ENCODE measurements at places on chromosomes 3 and 15.

DNA sequence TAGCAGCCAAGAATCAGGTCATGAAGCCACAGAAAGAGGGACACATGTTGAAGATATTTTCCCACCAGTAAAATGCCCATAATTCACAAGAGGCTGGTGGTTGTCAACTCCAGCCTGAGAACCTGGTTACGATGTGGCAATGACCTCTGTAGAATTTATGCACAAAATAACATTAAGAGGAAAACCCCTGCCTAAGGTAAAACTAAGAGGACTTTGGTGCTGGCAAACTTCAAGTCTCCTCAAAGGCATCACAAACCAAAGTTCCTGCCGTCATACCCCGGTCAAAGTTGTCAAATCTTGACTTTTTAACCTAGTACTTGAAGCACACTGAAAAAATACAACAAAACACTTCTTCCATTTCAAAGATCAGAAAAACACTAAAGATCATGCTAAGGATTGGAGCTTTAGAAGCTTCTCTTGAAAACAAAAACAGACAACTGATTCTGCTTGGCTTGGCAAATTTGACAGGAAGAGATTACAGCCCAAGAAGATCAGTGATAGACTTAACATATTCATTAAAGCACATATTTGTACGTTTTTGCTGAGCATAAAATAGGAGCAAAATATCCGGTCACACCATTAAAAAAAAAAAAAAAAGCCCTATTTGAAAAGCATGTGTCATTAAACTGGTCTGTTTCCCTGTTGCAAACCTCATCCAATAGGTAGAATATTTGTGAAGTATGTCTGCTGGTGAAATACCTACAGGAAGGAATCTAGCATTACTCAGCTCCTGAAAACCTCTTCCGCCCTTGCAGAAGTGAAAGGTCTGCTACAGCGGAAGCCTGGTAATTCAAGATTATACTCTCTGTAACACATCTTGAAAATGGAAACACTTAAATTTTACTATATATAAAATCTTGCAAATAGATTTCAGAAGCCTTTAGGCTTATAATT, 22.8 kb downstream of the EIF4E3 start:
- peak; percentile 38 for DNase-seq

GRCh38 chr3:94862703-94863102, 799.8 kb downstream of the NSUN3 start:
- peak; percentile 4 for DNase-seq

GRCh38 chr3:71176366-71176765, 407.2 kb downstream of the FOXP1 start:
- no peak for DNase-seq

- DNase-seq = peak; percentile 55
Measured at GRCh38 chr15:98025237-98025636, 64.7 kb downstream of the ARRDC4 start.

GRCh38 chr3:100401674-100402041, 319 bp downstream of the LNP1 start:
- DNase-seq = peak; percentile 24

- DNase-seq = no peak
Measured at GRCh38 chr15:77497110-77497737, 76.5 kb downstream of the HMG20A start.

- no peak for DNase-seq
Measured at GRCh38 chr3:134649106-134649705, 1.6 kb downstream of the KY start.

DNA sequence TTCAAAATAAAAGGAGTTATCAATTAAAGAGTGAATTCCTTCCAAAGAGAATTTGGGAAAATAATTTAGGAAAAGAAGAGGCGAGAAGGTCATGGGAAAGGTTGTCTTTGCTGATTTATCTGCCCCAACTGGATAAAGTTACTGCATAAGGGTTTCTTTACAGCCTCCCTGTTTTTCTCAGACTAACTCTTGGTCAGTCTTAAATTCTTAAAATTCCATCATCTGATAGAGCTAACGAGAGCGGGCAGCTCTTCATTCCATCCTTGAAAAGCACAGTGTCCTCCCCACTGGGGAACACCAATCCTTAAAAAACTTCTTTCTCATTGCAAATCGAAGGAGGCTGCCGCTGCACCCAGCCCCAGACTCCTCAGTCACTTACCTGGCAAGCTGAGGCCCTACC, 107.2 kb downstream of the PGPEP1L start:
- DNase-seq = no peak

DNA sequence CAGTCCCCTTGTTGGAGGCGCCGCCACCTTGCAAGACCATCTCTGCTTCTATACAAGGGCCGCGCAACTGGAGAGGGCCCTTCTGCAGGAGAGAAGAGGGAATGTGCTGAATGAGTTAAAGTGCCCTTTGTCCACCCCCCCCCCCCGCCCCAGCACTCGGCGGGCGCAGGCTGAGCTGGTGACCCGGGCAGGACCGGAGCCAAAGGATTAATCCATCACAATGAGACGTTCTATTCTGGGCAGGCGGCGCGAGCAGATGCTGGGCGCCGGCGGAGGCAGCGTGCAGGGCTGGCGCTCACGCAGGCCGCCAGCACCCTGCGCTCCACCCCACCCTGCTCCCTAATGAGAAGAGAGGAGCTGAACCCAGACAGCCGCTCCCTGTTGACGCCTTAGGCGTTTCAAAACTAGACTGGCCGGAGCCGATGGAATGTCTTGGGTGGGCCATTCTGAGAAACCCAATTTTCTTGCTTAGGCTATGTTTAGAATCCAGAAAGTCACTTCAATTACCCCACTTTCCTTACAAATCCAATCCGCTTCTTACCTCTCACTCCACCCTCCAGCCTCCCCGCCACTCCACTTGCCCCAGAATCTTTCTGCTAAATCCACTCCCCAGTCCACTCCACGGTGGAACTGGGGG, 32.9 kb downstream of the GJD2 start:
- DNase-seq = peak; percentile 77

GRCh38 chr15:40872791-40873693, 992 bp downstream of the RHOV start:
- DNase-seq = no peak

- DNase-seq = peak; percentile 18
Measured at GRCh38 chr15:91694831-91695210, 158.7 kb upstream of the SLCO3A1 start.

DNA sequence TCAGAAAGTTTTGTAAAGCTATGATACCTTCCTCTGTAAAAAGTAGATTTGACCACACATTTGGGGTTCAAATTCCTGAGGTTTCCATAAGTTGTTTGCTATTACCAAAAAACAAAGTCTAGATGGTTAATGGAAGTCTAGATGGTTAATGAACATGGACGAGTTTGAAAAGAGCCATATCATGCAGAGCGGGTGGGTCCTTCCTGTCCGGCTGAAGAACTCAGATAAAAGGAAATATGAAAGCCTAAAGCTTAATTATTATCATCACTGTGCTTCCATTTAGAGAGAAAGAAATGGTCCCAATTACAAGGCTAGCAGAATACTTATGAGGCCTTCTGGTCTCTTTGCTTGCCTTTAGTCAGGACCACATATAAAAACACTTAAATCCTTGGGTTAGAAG, 132.1 kb upstream of the SATB1 start:
- DNase-seq = no peak

- DNase-seq = no peak
Measured at GRCh38 chr15:89143503-89144162, 55.4 kb downstream of the ABHD2 start.

DNA sequence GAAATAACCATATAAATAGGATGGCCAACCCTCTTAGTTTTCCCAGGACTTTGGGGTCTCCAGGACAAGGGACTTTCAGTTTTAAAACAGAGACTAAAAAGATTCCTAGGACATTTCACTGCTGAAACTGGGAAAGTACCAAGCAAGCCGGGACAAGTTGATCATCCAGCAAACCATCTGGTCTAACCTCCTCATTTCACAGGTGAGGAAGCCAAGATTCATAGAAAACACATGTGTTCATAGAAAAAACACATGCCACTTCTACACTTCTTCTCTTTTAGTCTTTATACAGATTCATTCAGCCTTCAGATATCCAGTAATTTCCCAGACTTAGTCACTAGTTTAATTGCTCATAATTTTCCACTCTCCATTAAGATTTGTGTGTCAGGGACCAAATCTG, 165.6 kb upstream of the CCDC54 start:
- peak; percentile 38 for DNase-seq

DNA sequence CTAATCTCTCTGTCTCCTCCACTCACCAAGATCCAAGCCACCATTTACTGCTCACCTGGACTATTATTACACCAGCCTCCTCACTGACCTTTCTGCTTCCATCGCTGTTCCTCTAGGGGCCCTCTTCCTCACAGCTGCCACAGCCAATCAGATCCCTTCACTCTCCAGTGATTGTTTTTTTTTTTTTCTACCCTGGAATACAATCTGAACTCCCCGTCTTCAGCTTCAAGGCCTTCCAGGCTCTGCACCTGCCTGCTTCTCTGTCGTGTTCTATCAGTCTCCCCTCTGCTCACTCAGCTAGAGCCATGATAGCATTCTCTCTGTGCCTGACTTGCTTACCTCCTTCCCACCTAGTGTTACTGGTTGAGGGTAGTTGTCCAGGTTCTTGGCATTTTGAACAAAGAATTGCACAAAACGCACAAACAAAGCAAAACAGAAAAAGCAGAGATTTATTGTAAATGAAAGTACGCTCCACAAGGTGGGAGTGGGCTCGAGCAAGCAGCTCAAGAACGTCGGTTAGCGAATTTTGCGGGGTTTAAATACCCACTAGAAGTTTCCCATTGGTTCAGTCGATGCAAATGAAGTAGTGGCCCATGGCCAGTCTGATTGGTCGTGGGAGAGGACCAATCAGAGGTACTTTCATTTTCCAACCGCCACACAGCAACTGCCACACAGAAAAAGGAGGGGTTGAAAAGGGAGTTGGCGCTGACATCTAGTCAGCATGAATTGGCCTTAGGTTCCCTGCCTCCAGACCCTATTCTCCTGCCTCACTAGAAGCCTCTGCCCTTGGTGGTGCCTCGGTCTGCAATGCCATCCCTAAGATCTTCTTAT, 188.9 kb downstream of the TLE3 start:
- no peak for DNase-seq

DNA sequence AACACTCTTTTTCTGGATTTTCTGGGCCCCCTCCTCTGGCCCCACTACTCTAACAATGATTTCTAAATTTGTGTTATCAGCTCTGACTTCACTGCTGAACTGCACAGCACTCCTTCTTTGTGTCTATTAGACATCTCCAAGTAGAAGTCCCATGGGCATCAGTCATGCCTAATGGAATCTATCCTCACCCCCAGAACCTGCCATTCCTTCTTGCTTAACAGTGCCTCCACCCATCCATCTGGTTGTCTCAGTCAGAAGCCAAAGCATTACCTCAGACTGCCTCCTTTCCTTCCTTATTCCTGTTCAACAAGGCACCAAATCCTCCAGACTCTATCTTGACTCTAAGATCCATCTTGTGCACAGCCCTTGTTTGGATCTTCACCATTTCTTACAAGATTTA, 36.2 kb downstream of the SSR3 start:
- no peak for DNase-seq

- peak; percentile 58 for DNase-seq
Measured at GRCh38 chr15:56327721-56328502, 37.3 kb upstream of the TEX9 start.

- no peak for DNase-seq
Measured at GRCh38 chr3:1292571-1293071, 199.8 kb downstream of the CNTN6 start.

DNA sequence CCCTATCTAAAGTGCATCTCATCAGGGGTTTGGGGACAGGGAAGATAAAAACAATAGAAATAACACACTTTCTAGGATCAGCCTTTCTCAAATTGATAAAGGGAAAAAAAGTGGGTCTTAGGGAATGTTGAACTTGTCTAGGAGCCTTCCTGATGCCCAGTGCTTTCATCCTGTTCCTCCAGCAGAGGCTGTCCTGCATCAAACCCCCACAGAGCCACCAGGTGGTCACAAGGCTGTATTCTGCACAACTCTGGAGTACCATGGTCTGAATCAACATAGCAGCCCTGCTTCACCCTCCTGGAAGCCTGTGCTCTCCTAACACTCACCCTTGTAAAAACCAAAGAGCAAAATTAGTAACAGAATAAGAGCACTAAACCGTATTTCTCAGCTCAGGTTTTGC, 118.5 kb upstream of the SLC25A36 start:
- no peak for DNase-seq

- no peak for DNase-seq
Measured at GRCh38 chr3:132564070-132564465, 33.0 kb upstream of the ACKR4 start.

DNA sequence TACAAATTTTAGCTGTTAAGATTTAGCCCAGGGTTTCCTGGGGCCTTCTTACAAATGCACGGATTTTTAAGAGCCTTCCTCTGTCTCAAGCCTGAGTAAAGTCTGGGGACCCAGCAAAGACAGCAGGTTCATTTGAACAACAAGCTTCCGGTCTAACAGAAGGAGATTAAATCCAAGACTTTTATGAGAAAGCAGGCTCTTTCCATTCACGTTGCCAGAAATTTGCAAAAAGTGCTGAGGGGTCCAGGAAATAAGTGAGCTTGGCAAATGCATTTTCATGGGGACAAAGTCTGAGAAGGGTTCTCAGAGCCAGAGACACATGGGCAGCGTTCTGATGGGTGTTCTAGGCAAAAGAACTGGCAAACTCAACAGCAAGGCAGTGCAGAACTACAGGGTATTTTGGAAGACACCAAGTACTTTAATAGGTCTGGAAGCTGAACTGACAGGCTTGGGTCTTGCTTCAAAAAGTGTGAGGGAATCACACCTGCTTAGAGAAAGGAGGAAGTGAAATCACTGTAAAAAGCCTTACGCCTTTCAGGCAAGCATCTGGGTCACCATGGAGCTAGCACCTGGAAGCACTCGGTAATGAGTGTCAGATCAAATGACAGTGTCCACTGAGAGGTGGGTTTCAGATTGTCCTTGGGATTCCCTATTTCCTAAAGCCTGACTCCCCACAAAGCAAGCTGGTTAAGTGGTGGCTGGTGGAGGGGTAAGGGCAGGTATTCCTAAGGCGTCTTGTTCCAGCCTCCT, 115.8 kb upstream of the ARHGEF3 start:
- no peak for DNase-seq

GRCh38 chr3:11476735-11477144, 167.0 kb downstream of the VGLL4 start:
- no peak for DNase-seq

GRCh38 chr3:49339581-49339940, 292 bp downstream of the USP4 start:
- no peak for DNase-seq

DNA sequence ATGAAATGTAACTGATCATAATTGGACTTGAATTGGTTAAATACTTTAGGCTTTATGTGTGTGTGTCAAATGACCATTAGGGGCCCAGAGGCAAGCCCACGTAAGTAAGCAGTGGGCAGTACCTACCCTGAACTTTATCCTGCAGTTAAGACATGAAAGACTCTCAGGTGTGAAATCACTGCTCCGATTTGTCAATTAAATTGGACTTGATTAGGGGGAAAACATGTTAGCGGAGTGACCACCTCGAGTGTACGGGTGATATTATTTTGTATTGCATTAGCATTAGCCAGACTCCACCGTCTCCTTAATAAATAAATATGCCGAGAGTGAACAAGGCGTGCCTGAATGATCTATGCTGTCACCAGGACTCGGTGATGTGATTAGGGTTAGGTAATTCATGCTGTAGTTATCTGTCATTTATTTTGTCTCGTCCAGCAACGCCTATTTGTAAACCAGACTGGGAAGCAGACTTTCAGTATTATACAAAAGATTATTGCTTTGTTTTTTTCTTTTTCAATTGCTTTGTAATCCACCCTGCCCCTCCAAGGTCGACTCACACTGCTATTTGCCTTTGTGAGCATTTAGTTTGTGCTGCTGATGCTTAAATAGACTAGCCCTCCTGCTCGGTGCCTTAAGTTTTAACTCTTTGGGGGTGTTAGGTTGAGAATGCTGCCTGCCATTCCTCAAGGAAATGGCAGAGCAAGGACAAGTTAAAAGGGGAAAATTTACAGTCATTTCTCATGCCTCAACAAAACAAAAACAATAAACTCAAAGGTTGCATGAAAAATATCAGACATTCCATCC, 1.8 kb downstream of the RBMS3 start:
- peak; percentile 6 for DNase-seq
